ENCODE measurements at places on chromosomes 7 and 10.

GRCh38 chr10:125761961-125762360 is 13.7 kb downstream of the MMP21 start:
- no peak for DNase-seq

GRCh38 chr10:127735156-127735555 is 1.8 kb upstream of the FOXI2 start:
- DNase-seq, result no peak

DNA sequence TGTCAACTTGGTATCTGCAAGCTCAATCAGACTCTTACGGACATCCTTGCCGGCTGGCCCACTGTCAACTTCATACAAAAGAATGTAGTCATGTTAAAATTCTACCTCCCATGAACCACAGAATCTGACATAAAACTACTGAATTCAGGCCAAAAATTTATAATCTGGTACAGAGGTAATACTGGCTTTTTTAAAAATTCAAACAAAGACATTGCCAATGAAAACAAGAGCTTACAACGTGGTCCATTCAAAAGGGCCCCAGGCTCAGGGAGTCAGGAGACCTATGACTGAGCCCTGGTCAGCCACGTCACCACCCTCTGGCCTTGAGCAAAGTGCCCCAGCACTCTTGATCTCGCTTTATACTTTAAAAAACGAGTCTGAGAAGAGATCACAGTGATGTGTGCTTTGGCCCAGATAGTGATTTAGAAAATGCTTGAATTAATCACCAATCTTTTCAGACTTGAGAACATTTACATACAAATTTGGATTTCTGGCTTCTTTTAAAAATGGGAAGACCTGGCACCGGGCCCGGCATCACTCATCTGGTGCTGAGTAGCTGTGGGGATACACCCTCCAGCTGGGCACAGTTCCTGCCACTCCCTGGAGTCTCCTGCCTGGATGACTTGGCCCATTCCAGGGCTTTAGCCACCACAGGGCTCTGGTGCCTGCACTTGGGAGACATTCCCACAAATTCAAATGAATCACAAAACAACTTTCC is 94.1 kb downstream of the PIP4K2A start:
- DNase-seq, result no peak

GRCh38 chr7:91299952-91300775 is 35.9 kb downstream of the FZD1 start:
- no peak for DNase-seq

DNA sequence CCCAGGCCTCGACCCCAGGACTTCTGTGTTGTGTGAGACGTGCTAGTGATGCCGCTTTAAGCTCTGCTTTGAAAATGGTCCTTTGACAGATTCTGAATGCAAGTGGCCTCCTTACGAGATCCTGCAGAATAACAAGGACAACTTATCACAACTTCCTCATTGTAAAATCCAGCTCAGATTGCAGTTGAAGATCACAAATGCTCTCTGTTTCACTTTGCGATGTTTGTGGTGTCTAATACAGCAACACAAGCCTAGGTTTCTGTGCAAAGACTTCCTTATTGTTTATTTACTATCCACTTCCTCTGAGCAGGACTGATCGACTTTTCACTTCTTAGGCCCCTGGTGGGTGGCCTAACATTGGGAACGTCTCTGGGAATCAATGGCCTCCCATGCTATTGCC is 31.7 kb upstream of the INSIG1 start:
- no peak for DNase-seq

GRCh38 chr10:71999360-72000072 is 35.3 kb downstream of the CHST3 start:
- no peak for DNase-seq

DNA sequence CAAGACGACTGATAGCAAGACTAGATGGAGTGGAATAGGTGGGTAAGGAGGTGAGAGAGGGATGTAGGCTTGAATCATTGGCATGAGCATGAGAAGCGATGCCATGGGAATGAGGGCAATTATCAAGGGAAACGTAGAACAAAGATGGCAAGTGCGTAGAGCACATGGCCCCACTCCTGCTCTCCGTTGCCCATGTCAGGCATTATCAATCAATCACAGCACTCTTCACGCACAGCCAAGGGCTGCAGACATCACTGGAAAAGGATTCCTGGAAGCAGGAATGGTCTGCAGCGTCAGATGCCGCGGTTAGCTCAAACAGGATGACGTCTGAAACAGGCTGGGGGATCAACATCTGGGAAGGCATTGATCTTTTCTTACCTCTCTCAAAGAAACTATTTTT is 25.6 kb upstream of the GALNTL5 start:
- DNase-seq, result no peak

DNA sequence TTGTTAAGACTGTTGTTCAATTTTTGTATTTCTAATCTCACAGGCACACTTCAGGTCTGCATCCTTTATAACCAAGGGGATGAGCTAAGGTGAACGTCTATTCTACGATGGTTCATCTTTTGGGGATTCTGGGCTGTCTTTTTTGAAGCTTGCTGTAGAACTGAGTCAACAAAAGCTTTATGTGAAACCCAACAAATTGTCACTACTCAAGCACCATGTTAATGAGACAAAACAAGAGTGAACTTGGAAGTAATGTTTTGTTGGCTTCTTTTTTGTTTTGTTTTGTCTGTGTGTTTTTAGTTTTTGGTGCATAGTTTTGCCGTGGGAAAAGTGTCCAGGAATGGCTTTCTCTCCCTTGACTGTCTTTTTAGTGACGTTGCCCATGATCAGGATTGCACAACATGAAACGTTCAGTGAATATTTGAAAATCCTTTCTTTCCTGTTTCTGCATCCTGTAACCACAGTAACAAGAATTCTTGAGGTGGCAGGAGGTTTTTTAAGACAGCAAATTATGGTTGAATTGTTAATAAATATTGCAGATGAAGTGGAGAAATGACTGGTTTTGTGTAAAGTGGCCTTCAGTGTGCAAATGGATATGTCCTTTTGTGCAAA is 65.6 kb downstream of the WIPF3 start:
- DNase-seq, result no peak

DNA sequence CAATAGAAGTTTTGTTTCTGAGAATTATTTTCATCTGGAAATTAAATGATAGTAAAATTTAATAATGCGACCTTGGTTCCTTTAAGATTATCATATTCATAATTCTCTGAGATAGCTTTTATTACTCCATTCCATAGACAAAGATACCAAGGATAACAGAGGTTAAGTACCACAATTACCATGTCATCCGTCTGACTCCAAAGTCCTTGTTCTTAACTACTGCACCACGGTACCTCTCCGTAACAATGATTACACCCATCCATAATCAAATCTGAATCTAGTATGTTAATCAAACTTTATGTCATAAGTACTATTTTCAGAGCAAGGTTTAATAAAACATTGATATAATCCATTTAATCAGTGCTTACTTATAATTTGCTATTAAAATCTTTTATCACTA is 8.4 kb downstream of the ZDHHC6 start:
- no peak for DNase-seq

DNA sequence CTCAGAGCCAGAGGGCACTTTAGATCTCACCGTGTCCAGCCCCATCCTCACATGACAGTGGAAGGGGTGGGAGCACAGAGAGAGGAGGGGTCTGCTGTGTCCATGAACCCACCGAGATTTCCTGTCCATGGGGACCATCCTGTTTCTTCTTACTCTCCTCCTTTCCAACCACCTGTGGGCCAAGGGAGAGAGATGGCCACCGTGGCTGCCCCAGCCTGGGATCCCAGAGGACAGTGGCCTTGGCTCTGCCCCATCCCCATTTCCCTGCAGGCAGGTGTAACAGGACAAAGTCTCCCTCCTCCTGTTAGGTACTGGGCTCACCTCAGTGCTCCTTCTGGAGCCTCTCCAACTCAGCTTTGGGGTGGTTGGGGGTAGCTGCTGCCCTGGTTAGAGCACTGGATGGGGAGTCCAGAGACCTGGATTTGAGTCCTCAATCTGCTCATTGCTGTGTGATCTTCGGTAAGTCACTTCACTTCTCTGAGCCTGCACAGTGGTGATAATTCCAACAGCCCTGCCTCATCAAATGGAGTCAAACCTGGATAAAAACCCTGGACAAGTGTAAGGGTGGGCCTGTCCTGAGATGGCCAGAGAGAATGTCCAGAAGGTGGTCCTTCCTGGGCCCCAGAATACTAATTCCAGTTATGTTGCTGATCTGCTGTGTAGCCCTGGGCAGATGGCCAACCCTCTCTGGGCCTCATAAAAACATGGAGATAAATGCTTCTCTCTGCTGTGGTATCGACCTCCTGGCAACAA is 17.8 kb upstream of the PCBD1 start:
- no peak for DNase-seq

DNA sequence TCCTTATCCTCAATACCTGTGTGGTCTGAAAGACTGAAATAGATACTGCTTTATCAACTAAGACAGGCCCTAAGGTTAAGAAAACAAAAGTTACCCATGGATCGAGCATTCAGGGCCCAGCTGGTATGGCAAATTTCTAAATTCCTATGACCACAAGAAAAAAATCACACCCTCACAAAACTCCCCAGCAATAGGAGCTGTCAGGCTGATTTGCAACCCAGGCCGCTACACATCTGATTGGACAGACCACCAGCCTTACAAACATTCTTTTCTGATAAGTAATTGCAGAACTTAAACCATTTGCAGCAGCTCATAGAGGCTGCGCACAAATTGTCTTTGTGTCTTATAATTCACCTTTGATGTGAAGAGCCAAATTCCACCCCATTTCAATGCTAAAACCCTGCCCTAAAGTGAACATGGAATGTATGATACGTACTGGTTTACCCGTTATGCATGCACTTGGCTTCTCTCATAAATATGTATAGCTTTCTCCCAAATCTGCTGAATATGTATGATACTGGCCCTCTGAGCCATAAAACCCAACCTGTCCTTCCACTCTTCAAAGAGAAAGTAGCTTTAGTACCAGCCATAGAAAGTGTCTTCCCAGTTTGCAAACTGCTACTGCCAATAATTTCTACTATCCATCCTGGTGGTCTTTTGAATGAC is 842.5 kb downstream of the GRID1 start:
- no peak for DNase-seq

GRCh38 chr7:89283302-89283701 is 487.8 kb upstream of the TEX47 start:
- no peak for DNase-seq

All from HT-29 (cell line).